Stimulated activated CD4-positive, alpha-beta T cell treated with anti-CD3 and anti-CD28 coated beads, TNF-alpha, amount 100 ng/mL, for 24 hours (primary cell): ENCODE measurements at places on chromosomes 13 and 19.
A peak's percentile ranks its signal among the peaks of the same experiment; 100 is the strongest.

GRCh38 chr19:51382004-51382403, 5.8 kb downstream of the LIM2 start:
- DNase-seq, result no peak

DNA sequence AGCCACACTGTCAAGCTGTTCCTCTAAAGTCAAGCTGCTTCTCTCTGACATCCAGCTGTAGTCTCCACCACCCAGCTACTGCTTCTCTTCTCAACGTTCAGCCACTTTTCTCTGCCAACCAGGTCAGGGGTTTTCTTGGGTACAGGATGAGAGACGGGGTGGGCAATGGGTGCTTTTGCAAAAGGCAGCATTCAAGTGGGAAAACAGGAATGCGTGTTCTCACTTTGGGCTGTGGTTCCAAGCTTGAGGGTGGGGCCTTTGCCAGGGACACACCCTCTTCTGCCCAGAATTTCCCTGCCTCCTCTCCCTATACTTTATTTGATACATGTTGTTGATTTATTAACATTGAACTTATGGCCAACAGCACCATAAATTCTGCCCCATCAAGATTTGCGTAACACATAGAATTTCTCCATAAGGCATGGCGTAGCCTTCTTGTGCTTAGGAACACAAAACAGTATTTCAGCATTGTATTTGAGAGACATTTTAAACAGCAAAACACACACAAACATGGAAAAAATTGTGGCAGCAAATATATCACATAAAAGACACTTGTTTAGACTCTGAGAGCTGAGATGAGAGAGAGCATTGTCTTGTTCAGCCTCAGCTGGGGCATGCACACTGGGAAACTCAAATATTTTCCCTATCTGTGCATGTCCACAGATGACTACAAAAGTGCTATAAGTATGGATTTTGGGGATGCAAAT, 392.8 kb downstream of the SLITRK6 start:
- no peak for DNase-seq

GRCh38 chr19:37655689-37656371, 565 bp upstream of the ZFP30 start:
- peak; percentile 70 for DNase-seq

GRCh38 chr13:75369981-75370380, 112.0 kb downstream of the TBC1D4 start:
- DNase-seq, result no peak

DNA sequence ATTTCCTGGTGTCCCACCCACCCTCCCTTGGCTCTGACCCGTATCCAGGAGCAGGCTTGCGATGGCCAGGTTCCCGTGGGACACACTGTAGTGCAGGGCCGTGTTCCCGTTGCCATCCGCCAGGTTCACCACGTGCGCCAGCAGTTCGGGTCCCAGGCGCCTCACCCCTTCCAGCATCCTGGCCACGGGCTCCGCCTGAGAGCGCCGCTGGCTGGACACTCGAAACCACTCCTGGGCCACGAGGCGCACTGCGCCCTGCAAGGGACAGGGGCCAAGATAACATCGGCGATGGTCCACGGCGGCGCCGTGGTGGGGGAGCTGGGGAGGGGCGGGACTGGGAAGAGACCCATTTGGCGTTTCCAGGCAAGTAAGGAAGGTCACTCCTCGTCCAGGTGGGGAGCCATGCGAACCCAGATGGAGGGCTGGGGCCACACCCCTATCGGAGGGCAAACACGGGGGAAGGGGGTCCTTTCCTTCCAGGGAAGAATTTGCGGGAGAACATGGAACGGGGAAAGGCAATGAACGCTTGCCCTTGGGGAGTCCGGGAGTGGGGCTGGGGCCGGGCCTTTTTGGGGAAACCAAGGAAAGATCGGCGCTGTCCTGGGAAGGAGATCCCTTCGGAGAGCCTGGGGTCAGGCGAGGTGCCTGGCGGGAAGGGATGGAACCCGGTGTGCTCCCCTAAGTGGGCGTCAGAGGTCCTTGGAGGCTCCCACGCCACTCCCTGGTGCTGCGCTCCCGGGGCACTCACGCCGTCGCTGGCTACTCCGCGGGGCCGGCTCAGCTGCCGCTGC, 9.9 kb downstream of the KANK3 start:
- DNase-seq, result no peak

GRCh38 chr13:81726037-81726726, 1385.3 kb upstream of the SPRY2 start:
- no peak for DNase-seq

DNA sequence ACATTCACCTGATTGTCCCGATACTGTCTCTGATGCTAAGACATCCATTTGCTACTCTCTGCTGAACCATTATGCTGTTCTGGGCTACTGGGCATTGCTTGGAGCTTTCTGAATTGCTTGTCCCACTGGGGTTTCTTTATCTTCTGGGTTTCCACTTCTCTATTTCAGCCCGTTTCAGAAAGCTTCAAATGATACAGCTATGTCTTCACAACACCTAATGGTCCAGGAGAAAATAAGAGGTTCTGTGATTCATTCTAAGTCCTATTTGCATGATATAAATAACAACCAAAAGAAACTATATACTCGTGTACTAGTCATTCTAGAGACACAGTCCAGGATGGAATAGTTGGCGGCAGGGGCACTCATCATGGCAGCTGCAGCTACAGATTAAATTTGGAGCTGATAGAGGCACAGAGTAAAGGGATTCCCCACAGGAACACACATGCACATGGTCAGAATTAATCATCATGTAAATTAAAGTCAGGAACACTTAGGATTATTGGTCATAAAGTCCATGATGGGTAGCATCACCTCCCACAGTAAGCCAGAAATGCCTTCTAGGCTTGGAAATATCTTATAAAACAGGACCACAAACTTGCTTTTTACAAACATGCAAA, 33.3 kb upstream of the SCEL start:
- DNase-seq, result no peak

- no peak for DNase-seq
Measured at GRCh38 chr13:23598369-23598768, 28.2 kb downstream of the TNFRSF19 start.

DNA sequence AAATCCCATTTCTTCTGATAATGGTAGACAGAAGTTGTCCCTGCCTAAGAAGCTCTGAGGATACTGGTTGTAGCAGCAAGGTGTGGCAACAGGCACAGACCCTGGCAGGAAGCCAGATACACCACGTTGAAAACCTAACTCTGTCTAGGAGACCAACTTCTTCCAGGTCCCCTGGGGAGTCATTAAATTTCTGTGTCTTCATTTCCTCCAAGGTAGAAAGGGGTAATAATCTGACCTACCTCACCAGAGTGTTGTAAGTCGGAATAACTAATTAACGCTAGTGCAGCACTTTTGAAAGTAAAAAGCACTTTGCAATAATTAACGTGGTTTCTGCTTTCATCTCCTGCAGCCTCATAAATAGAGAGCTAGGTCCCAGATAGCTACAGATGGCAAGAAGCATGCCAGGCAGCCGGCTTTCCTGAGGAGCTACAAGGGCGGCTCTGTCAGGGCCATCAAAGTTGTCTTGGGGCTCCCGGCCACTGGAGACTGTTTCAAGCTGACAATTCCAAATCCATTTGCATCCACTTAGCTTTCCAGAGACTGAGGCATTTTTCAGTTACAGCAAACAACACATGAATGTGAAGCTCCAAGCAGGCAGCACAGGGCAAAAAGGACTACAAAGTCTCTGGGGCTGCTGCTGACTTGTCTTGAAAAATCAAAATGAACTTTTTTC, 176.2 kb downstream of the FOXO1 start:
- DNase-seq, result no peak

- peak; percentile 50 for DNase-seq
Measured at GRCh38 chr19:29667901-29668341, 2.7 kb downstream of the PLEKHF1 start.

- DNase-seq, result no peak
Measured at GRCh38 chr13:73040968-73041596, 17.7 kb upstream of the KLF5 start.

DNA sequence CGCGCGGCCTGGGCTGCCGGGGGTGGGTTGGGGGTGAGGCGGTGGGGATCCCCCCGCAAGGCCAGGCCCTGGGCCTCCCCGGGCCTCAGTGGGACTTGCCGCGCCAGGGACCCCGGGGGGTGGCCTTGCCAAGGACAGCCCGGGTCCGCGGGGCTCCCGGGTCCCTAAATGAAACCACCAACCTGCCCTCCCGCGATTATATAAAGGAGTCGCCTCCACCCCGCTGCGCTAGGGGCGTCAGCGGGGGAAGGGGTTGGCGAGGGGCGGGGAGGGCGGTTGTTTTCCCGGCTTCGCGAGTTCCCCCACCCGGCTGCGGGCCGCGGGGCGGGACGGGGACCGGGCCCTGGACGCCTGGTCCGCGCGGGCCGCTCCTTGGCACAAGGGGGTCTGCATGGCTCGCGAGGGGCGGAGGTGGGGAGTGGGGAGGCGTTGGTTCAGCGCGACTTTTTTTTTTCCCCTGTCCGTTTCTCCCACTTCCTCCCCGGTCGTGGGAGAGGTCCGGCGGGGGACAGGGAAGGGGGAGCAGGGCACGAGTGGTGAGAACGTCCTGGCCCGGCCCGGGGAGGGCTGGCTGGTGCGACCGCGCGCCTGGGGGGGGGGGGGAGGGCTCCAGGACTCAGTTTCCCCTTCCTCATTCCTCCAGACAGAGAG, 822 bp upstream of the ZBTB7A start:
- DNase-seq, result no peak

DNA sequence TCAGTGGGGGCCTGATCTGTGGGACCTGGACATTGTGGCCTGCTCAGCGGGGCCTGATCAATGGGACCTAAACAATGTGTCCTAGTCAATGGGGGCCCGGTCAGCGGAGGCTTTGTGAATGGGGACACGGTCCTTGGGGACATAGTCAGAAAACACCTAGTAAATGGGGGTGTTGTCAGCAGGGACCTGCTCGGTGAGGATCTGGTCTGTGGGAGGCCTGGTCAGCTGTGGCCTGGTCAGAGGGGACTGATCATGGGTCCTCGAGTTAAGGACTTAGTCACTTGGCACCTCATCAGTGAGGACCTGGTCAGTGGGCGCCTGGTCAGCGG, 44.5 kb upstream of the TPM4 start:
- DNase-seq, result no peak

- DNase-seq, result peak; percentile 21
Measured at GRCh38 chr19:4547303-4548237, 7.7 kb upstream of the LRG1 start.

GRCh38 chr13:64347664-64348063, 2882.5 kb downstream of the PCDH9 start:
- DNase-seq, result no peak

DNA sequence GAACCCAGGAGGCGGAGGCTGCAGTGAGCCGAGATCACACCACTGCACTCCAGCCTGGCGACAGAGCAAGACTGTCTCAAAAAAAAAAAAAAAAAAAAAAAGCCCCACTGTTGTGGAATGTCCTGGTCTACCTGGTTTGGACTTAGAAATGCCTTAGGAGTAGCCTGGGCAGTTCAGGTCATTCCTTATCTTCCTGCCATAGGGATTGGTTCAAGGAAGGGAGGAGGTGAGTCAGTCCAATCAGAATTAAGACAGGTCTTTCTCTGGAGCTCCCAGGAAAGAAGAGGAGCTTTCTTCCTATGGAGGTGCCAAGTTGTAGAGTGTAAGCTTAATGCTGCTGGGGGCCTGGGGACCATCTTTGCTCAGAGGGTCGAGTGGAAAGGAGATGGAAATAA, 44.8 kb downstream of the SIPA1L3 start:
- DNase-seq, result no peak

GRCh38 chr19:46192992-46193650, 36.4 kb upstream of the IGFL1 start:
- peak; percentile 18 for DNase-seq

GRCh38 chr13:45178349-45179162, 22.3 kb downstream of the KCTD4 start:
- no peak for DNase-seq

GRCh38 chr13:33940256-33940655, 122.3 kb downstream of the RFC3 start:
- DNase-seq, result no peak

DNA sequence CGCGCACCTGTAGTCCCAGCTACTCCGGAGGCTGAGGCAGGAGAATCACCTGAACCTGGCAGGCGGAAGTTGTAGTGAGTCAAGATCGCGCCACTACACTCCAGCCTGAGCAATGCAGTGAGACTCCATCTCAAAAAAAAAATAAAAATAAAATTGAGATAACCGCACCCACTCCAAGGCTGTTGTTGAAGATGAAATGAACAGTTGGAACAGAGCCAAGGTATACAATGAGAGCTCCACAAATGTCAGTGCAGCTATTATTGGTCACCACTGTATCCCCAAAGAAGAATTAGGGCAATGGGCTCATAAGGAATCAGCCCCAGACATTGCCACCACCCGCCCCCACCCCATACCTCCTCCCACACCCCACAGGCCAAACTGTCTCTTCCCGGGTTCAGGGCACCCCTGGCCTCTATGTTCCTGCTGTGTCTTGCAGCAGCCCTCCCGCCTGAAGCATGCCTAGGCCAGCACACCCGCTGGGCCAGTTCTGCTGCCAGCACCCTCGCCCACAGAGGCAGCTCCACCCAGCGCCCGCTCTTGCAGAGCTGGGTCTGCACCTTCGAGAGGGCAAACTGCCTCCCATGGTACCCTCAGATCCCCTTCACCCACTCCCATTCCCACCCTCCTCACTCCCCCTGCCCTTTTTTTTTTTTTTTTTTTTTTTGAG, 3.5 kb upstream of the S1PR5 start:
- no peak for DNase-seq

- no peak for DNase-seq
Measured at GRCh38 chr13:101116826-101117225, 299.5 kb downstream of the NALCN start.

DNA sequence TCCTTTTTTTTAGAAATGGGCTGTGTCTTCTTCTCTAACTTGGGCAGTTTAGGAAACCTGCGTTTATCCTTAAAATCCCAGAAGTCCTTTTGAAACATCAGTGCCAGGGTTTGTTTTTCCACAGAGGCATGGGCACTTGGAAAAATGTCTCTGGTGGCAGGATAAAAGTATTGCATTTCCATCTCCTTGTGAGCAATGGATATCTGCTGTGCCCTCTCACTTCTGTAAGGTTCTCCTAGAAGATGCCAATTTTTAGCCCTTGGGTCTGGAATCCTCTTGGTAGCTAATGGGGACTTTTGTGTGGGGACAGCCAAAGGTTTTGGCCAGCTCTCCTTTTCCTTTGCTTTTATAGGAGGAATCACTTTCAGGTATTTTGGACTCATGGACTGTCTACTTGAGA, 21.0 kb downstream of the WDR87 start:
- no peak for DNase-seq

DNA sequence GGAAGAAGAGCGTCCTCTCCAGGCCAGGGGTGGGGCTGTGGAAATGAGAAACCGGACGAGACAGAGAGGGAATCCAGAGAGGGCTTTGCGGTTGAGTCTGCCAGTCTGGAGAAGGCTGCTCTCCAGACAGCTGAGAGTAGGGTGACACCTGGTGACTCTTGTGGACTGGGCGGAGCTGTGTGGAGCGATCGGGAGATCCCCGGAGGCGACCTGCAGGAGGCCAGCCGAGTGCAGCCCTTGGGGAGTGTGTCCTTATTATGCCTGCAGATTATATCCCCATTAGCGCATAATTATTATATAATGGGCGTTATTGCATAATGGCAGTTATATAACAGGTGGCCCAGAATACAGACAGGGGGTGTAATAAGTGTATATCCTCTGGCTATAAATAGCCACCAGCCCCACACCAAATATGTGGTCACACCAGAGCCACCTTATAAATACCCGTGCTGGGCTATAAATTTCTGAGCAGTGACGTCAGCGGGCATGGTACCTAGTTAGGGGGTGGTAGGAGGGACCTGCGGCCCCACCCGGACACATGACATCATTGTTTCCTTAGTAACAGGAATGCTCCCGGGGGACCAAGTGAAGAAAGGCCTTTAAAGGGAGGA, 41.2 kb downstream of the NFIX start:
- DNase-seq, result no peak
